ENCODE measurements at places on chromosomes 1 and 21.

DNA sequence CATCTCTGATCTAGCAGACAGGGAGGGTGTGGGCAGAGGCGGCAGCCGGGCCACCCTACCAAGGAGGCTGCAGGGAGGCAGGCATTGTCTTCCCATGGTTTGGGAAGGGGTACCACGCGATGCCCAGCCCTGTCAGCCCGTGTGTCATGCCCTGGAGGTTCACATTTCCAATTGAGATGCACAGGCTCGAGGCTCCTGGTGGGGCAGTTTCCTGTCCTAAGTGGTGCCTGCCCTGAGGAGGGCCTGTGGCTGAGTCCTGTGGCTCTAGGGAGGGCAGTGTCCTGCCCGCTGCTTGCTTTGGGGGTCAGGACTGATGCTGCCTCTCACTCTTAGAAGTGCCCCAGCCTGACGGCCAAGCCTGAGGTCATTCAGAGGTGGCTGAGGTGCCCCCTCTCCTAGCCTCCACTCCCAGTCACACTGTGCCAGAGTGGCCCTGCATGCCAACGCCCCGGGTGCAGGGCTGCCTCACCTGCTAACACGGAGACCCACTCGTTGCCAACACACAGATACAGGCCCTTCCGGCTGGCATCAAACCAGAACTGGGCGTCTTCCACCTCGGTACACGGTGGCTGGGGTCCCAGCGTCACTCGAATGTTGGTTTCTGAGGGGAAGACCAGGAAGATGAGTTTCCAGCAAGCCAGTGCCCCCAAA is 11.9 kb downstream of the KRTAP10-1 start:
- DNase-seq, result no peak

DNA sequence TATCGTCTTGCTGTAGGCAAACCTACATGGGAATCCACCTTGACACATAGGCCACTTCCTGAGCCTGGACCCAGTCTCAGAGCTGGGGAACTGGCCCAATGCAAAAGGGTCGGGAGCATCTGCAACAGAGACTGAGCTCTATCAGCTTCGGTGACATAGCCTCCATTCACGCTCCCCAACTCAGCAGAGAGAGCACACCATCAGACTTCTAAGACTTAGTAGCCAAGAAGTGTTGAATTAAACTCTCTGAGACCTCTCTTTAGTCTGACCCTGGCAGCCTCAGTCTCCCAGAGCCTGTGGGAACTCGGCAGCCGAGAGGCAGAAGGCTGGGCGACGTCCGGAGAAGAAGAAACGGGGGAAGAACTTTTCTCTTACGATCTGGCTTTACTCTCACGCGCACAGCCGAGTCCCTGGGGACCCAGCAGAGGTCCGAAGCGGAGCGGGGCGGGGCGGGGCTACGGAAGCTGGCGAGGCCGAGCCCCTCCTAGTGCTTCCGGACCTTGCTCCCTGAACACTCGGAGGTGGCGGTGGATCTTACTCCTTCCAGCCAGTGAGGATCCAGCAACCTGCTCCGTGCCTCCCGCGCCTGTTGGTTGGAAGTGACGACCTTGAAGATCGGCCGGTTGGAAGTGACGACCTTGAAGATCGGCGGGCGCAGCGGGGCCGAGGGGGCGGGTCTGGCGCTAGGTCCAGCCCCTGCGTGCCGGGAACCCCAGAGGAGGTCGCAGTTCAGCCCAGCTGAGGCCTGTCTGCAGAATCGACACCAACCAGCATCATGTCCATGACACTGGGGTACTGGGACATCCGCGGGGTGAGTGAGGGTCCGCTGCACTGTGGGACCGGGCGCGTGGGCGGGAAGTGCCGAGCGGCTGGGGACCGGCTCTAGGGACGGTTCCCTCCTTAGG is at the start of gene GSTM4:
Gene GSTM4, plus strand, starts transcription at position 485 of the 905 bp plus-strand sequence. Its CDS starts 291 bp downstream, at position 776.
- peak; percentile 5 for DNase-seq

DNA sequence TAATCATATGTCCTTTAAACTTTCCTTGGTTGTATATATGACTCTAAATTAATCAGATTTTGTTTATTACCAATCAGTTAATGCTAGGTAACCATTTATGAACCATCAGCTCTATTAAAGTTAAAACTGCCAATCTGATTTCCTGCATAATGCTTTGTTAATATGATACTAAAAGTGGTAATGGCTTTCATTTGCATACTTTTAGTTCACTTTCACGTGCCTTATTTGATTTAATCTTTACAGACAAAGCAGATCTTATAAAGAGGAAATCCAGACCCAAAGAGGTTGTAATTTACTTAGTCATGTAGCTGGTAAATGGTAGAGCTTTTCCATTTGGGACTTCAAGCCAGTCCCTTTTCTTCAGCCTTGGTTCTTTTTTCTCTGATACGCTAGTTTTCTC is 61.3 kb downstream of the CLIC4 start:
- DNase-seq, result no peak

GRCh38 chr1:38973659-38974437 is 17.2 kb upstream of the AKIRIN1 start:
- DNase-seq, result no peak

DNA sequence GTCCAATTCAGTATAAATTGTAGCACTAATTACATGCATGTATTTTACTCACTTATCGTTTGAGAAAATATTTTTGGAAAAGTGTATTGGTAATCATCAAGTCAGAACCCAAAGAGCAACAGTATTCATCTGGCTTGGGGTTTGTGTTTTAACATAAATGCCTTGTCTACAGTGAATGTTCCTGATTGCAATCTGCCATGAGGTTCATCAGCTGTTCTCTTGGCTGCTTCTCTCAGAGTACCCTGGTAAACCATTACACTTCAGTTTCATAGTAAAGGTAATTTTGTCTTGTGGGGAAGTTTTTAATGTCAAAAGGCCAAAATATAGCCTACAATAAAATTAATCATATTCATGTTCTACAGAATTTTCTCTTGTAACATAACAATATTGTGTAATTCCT is 150.3 kb downstream of the IFI44 start:
- DNase-seq, result no peak

- DNase-seq, result no peak
These were observed 133.2 kb upstream of the BARHL2 start for GRCh38 chr1:90850181-90850897.

DNA sequence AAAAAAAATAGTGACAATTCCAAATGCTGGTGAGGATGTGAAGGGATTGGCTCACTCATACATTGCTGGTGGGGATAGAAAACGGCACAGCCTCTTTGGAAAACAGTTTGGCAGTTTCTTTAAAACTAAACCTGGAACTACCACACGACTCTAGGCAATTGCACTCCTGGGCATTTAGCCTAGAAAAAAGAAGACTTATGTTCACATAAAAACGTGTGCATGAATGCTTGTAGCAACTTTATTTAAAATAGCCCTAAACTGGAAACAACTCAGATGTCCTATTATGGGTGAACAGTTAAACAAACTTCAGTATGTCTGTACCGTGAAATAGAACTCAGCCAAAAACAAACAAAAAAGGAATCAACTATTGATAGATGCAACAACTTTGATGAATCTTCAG is 9.4 kb upstream of the TMEM9 start:
- no peak for DNase-seq

DNA sequence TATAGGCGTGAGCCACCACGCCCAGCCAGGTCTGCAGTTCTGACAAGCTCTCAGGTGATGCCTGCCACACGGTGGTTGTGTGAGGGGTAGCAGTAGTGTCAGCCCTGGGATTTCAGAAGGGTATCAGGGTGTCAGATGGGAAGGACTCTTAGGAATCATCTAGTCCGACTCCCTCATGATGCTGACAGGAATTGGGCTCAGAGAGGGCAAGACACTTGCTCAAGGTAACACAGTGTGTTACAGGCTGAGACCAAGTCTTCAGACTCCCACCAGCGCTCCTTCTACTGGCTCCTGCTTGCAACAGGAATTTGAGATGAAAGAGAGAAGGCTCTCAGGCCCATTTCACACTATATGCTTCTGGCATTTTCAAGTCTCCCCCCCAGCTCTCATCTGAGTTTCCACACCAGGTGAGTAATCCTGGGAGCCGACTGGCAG is 6.9 kb downstream of the HTR1D start:
- no peak for DNase-seq

GRCh38 chr1:40114400-40114799 is 17.3 kb upstream of the PPT1 start:
- no peak for DNase-seq

- DNase-seq, result no peak
These were observed 8.0 kb upstream of the RLF start for GRCh38 chr1:40153073-40153770.

DNA sequence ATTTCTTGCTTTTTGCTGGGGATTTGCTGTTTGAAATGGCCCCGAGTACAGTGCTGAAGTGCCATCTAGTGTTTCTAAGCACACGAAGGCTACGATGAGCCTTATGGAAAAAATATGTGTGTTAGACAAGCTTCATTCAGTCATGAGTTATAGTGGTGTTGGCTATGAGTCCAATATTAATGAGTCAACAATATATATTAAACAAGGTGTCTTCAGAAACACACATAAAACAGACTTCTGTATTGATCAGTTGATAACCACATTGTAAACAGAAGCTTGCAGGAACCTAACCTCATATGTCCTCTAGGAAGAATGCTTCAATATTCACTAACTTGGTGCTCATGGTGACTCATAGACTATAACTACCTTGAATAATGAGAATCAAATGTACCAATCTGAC is 1.7 kb upstream of the GJB5 start:
- DNase-seq, result no peak

DNA sequence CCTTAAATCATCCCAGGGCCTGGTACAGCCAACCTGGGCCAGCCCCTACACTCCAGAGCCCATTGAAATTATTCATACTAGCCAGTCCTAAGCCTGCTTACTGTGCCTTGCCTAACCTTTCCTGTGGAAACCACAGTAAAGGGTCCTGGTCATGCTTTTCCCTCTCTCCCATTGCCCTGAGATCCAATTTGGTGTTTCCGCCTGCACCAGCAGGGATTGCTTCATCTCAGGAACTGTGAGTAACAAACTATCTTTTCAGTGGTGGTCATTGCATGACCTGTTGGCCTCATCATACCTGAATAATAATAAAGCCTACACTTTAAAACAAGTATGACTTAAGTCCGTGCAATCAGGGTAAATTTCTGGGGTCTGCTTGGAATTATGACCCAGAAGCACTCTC is 18.7 kb upstream of the GALNT2 start:
- DNase-seq, result no peak

DNA sequence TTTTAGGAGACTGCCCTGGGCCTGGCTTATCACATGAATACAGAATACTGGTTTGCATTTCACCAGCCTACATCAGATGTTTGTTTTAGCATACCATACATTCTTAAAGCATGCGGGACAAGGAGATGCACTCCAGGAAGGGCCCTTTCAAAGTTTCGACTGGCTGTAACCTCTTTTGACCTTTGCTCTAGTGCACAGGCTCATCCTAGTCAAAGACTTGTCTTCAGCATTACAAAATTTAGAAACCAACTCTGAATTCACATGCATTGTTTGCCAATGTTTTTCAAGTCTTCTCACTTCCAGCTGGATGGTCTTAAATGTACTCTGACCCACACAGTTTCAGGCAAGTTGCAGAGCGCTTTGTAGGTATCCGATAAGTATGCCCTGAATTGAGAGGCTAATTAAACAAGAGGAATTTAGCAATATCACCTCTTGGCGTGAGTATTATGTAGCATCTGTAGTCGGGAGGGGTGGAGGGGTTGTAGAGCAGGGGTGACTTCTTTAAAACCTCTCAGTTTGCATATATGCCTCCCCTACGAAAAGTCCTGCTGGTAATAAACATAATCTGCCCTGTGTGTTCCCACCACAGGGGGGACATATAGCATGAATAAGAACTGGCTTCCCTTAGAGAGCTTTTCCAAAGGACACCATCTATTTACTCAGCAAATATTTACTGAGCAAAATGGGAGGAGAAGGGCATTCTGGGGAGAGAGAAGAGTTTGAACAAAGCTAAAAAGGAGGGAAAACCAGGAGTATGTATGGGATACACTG is 24.4 kb upstream of the AHCYL1 start:
- no peak for DNase-seq

DNA sequence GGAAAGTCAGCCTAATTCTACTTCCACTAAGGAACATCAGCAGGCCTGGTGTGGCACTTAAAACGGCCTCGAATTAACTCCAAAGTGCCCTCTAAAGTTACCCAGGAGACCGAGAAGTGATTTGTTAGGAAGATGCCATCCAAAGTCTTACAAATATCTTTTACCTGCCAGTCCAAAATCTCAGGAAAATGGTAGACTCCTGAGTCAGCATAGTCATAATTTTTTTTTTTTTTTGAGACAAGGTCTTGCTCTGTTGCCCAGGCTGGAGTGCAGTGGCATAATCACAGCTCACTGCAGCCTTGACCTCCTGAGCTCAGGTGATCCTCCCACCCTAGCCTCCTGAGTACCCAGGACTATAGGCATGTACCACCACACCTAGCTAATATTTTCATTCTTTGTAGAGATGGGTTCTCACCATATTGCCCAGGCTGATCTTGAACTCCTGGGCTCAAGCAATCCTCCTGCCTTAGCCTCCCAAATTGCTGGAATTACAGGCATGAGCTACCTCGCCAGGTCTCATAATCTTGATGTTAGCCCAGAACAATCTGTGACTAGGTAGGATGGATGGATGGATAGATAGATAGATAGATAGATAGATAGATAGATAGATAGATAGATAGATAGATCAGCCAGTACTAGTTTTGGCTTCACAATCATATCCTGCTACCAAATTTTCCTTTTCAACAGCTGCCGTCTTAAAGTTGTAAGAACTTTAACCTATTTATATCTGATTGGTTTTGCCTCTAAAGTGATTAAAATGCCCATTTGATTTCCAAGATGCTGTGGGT is 25.3 kb upstream of the PPP2R5A start:
- DNase-seq, result no peak

DNA sequence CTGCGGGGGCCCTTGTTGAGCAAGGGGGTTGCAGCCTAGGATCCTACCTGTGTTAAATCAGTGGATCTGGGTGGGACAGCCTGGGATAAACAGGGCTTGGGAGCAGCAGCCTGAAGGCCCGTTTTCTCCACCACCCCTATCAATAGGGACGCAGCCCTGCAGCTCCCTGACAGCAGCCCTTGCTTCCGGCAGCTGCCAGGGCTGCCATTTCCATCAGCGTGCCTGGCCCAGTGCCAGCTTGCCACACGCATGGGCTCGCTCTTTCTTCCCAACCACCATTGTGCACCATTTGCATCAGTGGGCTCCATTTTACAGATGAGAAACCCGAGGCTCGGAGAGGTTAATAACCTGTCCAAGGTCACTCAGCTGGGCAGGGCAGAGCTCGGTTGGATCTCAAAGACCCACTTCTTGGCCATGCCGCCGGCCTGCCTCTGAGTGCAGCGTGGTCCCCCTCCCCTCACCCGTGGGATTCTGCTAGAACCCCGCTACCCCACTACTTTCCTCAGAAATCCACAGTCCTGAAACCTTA is 3.8 kb downstream of the WNT4 start:
- DNase-seq, result no peak

GRCh38 chr1:98021126-98021525 is 100.3 kb upstream of the DPYD start:
- DNase-seq, result no peak

DNA sequence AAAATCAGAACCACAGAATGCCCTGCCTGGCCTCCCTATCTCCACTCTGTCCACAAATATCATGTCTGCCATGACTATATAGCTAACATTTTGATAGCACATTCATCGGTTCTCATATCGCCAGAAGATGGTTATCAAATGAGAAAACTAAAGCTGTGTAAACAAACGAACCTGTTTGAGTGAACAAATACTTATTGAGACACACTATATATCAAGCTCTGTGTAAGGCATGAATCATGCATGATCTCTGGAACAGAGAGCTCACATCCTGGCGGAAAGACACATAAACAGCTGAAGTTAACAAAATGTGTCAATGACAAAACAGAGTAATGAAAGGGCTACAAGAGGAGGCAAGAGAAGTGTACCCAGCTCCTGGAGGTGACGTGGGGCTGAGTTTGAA is 13.1 kb downstream of the KCND3 start:
- no peak for DNase-seq

GRCh38 chr21:36966066-36966820 is at the start of gene HLCS:
TSS of gene HLCS (minus strand) at chr21:36966669. CDS start at chr21:36966638, 31 bp downstream.
- DNase-seq, result peak; percentile 65

Data from activated CD8-positive, alpha-beta memory T cell treated with anti-CD3 and anti-CD28 coated beads for 1 hour (primary cell).